Stomach (tissue), 19 donors: ENCODE measurements at places on chromosomes 7 and 10. TPM values are rescaled to one million over a fixed set of nuclear protein-coding genes. Genes with fewer than 3 reads are reported as not detected.
A peak's percentile ranks its signal among the peaks of the same experiment; 100 is the strongest.

GRCh38 chr7:22204312-22204711 is 152.6 kb downstream of the RAPGEF5 start:
- no peak overlapping the region for H3K4me3 ChIP-seq
- H3K27ac ChIP-seq, result no peak overlapping the region
- DNase-seq, result no peak
- H3K27me3 ChIP-seq, result no peaks in the 10 kb centered on the region
- H3K4me1 ChIP-seq, result no peaks in the 10 kb centered on the region

- peak; percentile 81 for DNase-seq
- H3K27ac ChIP-seq, result no peak overlapping the region
- no peaks in the 10 kb centered on the region for H3K27me3 ChIP-seq
- no peaks in the 10 kb centered on the region for H3K36me3 ChIP-seq
Observed at GRCh38 chr10:11898372-11899066, 75.4 kb downstream of the PROSER2 start.

DNA sequence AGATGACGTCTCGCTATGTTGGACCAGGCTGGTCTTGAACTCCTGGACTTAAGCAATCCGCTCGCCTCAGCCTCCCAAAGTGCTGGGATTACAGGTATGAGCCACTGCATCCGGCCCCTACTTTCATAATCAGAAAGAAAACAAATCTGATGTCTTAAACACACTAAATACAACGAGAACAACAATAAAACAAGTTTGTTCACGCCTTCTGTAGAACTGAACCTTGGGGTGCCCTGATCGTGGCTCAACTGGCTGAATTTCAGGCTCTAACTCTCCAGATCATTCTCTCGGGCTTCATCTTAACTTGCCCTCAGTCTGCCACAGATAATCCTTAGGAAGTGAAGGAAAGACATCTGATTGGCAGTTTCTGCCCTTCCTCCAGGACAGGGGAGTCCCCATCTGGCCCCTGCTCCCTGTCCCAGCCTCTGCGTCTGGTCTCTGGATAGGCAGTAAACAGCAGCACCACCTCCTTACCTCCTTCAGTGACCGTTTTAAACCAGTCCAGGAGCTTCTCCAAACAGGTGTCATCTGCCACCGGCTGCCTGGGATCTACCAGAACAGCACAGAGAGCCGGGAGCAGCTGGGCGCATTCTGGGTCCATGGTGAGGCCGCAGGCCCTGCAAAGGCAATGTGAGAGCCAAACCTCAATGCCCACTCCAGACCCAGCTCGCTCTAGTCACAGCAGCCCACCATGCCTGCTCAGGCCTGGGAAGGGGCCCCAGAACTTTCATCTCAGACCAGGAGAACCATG is 1.3 kb downstream of the BRAT1 start:
- peaks cover 59% of the 10 kb centered on the region for H3K4me1 ChIP-seq
- H3K27me3 ChIP-seq, result no peaks in the 10 kb centered on the region
- H3K27ac ChIP-seq, result no peak overlapping the region
- DNase-seq, result no peak
- peaks cover 23% of the 10 kb centered on the region for H3K36me3 ChIP-seq
- peak overlapping the region; percentile 68 for H3K4me3 ChIP-seq

GRCh38 chr10:70879207-70879606 is 9.2 kb downstream of the PCBD1 start:
- peaks cover 18% of the 10 kb centered on the region for H3K36me3 ChIP-seq
- no peak overlapping the region for H3K27ac ChIP-seq
- H3K27me3 ChIP-seq, result no peaks in the 10 kb centered on the region

Gene RAMP3
- total RNA-seq, result 6.2 TPM

GRCh38 chr7:18126281-18126680 is 98.6 kb upstream of the PRPS1L1 start:
- H3K36me3 ChIP-seq, result no peaks in the 10 kb centered on the region
- no peak overlapping the region for H3K4me3 ChIP-seq
- H3K4me1 ChIP-seq, result no peaks in the 10 kb centered on the region
- no peak for DNase-seq
- no peaks in the 10 kb centered on the region for H3K27me3 ChIP-seq

Gene PLOD3
- total RNA-seq, result 23.1 TPM
